T1000 (cell line): ENCODE measurements at places on chromosomes 2 and 18.

DNA sequence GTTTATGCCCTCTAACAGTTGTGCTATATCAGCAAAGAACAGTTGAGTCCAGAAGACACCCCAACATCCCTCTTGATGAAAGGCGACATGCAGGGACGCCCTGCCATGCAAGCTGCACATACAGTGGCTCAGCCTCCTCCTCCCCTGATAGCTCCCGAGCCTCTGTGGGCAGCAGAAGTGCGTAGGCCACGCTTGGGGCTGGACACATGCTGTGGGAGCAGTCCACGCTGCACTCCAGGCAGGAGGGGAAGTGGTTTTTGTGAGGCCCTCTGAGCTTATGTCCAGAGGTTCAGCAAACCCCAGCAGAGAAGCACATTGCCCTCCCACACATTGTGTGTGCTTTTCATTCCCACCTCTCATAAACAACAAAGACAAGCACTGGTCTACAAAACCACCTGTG lies 162.1 kb downstream of the SEPTIN10 start:
- no peak for DNase-seq

GRCh38 chr18:75005626-75006025 lies 203.3 kb downstream of the PTGR3 start:
- no peak for DNase-seq

DNA sequence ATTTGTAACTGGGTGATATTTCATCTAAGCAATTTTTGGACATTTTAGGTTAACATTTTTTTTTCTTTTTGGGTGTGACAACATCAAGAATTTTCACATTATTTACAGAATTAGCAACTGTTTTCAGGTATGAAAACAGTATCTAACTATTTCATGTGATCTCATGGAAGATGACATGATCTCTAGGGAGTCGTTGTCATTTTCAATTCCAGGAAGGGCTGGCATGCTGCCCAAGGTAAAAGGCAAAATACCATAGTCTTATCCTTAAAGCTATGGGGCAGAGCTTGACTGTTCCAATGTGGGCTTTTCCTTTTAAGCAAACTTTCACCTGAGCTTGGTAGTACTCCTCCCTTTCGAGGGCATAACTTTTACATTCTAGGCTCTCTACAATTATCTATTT lies 443.7 kb downstream of the DSEL start:
- no peak for DNase-seq

DNA sequence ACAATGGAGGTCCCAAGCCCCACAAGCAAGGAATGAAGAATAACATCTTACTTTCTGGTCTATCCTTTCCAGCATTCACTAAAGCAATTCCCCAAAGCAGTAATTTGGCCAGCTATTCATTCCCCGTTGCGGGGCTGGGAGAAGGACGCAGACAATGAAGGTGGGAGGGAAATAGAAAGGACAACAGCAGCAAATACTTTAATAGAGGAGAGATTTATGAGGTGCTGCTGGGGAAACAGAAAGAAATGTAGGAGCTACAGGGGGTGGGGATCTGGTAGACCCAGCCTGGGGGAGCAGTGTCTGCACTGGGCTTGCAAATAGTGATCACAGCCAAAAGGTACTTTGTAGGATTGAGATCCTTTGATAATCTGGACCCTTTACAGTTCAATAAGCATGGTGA lies 13.9 kb upstream of the ATL2 start:
- DNase-seq: no peak

DNA sequence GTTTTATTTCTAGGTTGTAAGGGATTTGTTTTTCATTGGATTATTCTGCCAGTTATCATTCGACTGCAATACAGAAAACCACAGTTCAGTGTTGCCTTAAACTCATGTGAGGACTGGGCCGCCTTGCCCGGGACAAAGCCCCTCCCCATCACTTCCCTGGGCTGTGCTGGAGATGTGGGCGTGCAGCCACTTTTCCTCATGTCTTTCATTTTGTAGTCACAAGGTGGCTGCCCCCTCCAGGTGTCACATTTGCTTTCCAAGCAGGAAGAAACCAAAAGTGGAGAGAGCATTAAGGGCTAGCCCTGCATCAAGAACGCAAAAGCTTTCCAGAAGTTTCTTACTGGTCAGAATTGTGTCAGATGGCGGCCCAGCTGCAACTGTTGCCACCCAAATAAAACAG lies 492.5 kb upstream of the ID2 start:
- no peak for DNase-seq

GRCh38 chr2:50448556-50448955 lies 583.4 kb downstream of the NRXN1 start:
- DNase-seq: no peak

DNA sequence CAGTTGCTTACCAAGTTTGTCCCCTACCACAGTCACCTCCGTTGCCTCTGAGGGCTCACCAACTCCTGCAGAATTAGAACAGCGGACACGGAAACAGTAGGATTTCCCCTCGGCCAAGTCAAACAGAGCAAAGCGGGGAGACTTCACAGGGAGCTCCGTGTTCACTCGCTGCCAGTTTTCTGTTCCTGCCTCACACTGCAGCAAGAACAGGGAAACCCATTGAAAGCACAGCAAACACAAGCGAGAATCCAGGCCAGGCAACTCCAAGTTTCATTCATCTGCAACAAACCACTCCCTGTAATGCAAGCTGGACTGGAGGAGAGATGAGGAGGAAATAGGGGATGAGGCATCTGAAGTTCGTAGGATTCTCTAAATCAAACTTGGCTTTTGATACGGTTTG lies 84.2 kb downstream of the MYOM1 start:
- DNase-seq: no peak

GRCh38 chr18:54163453-54163852 lies 61.0 kb downstream of the MBD2 start:
- no peak for DNase-seq

DNA sequence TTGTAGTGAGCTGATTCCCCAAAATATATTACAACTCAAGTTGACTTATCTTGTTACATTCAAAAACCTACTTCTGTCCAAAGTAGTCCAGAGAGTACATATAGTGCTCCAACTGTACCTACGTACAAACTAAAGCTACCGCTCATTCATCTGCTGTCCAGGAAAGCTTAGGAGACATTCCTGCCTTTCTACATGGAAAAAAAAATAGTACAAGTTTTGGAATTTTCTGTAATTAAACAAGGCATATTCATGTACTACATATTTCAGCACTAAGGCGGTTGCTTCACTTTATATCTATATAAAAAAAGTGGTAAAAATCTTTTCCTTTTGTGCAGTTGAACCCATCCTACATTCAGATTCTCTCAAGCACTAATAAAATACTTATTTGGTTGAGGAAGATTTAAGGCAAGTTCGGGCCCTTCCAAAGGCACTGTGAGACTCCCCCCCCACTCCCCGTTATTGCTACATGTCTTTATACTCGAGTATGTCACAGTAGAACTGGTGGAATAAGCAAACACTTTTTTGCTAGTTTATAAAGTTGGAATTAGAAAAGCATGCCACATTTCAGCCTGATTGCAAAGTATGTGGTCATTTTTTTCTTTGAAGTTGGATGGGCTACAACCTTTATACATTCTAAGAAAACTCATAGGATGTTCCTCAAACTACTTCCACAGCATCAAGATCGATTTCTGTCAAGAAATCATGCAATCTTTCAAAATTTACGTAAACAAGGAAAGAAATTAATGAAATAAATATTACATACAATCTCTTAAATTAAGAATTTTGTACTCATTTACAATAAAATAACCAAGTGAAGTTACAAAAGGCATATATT lies 3.7 kb downstream of the ZFP36L2 start:
- no peak for DNase-seq

DNA sequence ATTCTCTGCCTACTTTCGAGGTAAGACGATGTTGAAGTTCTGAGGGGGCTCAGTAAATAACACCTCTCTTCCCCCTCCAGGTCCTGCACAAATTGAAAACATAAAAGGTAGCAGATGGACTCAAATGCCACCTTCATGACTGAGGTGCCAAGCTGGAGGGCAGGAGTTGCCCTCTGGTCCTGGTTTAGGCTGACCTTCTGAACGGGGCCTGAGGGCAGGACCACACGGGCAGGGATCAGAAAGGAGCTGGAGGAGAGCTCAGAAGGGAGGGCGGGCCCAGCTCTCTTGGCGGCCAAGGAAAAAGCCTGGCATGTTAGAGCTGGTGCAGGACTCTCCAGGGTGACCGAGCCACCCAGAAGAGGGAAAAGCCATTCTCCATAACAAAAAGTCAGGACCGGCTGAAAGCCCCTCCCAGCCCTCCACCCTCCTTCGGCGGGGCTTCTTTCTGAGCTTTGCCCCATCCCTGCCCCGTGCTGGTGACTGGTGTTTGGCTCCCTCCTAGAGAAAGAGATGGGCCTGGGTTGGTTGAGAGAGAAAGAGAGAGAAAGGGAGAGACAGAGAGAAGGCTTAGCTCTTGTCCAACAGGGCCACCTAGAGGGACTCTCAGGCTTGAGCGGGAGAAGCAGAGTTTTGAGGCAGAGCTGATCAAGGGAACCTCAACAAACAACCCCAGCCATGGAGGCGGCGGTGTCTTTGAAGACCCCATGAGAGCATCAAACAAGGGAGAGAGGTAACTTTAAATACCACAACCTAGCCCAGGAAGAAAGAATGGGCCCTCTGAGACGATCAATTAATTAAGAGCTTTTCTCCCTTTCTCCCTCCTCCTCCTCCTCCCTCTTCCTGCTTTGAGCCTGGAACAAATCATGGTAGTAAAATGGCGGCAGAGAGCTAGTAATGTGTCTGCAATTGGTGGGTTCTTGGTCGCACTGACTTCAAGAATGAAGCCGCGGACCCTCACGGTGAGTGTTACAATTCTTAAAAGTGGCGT lies 50.8 kb downstream of the WIPF1 start:
- no peak for DNase-seq

DNA sequence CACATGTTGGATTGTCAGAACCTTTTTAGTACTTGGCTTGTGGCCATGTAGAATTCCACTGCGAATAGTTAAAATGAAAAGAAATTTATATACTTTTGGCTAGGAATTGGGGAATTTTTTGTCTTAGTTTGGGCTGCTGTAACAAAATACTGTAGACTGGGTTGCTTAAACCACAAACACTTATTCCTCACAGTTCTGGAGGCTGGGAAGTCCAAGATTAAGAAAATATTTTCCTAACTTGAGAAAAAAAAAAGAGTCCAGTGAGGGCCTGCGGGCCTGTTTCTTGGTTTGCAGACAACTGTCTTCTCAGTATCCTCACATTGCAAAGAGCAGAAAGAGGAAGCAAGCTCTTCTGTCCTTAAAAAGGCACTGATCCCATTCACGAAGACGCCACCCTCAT lies 81.9 kb downstream of the CD226 start:
- no peak for DNase-seq

GRCh38 chr2:138201286-138201685 lies 237.0 kb downstream of the HNMT start:
- DNase-seq: no peak

DNA sequence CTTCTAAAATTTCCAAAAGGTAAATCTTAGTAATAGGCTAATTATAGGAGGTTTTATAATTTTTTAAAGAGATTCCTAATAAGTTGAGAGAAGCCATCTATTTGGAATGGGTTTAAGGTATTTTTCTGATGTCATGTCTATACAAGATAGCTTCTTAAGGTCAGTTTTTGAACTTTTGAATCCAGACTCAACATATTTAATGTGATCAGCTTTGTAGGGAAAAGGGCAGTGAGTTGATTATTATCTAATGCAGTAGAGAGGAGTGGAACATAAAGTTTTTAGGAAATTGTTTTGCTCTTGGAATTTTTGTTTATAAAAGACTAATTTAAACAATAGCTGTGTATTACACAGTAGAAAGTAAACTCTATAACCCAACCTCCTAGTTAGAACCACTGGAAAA lies 96.3 kb downstream of the PHLPP1 start:
- DNase-seq: no peak

DNA sequence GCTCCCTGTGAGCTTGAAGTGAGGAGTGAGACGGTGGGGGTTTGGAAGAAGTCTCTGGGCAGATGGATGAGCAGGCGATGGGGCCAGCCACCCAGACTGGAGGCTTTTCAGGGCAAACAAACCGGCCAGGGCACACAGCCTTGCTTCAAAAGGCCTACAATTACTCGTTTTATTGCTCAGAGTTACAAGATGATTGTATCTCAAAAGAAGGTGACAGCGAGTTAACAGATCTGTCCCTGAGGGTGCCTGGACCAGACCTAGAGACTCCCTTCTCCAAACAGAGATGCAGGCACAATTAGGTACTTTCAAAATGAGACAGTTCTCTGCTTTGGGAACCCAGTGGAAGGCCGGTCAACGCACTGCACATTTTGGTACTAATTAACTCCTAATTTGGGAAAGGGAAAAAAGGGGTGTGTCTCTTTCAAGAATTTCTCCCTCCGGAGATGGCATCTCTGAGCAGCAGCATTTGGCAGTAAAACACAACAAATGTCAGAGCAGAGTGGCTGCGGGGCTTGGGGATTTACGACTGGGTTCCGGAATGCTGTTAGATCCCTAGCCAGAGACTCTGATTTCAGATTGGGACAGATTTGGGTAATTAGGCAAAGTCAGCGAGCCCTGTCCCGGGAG lies 226.7 kb downstream of the TTC32 start:
- no peak for DNase-seq

GRCh38 chr2:238790833-238791230 lies 57.1 kb upstream of the TWIST2 start:
- no peak for DNase-seq

DNA sequence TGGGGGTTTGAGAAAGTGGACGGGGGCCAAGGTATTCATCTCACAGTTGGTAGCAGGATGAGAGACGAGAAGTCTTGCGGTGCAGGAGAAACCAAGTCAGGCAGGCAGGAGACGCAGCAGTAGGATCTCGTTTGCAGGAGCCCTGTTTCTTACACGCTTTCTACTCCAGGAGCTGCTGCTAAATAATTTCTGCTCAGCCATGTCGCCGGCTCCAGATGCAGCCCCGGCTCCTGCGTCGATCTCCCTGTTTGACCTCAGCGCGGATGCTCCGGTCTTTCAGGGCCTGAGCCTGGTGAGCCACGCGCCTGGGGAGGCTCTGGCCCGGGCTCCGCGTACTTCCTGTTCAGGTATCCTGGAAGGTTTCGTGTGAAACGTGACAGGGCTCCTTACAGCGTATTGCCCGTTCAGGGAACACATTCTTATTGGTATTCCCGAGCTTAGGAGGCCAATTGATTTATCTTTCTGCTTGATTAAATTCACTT lies 494 bp downstream of the ANKZF1 start:
- no peak for DNase-seq

DNA sequence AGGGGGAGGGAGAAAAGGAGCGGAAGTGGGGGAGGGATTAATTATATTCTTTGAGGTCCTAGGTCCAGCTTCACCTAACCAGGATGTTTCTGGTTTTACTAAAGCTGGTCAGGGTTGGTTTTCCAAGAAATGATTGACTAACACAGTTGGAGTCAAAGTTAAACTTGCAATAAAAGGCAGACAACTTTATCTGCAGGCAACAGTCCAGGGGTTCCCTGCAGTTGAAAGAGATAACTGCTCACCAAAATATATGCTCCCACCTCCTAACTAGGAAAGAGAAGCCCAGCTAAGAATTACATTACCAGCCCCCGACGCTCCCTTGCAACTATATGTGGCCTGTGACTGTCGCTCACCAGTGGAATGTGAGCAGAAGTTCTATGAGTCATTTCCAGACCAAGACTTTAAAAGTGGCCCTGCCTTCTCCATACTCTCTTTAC lies 140.0 kb upstream of the PKDCC start:
- no peak for DNase-seq

DNA sequence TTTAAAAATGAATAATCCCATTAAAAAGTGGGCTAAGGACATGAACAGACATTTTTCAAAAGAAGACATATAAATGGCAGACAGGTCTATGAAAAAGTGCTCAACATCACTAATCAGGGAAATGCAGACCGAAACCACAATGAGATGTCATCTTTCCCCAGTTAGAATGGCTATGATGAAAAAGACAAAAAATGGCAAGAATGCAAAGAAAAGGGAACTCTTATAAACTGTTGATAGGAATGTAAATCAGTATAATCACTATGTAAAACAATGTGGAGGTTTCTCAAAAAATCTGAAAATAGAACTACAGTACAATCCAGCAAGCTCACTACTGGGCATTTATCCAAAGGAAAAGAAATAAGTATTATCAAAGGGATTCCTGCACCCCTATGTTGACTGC lies 169.2 kb downstream of the METTL4 start:
- no peak for DNase-seq
